ENCODE measurements at places on chromosomes 1 and 21.

DNA sequence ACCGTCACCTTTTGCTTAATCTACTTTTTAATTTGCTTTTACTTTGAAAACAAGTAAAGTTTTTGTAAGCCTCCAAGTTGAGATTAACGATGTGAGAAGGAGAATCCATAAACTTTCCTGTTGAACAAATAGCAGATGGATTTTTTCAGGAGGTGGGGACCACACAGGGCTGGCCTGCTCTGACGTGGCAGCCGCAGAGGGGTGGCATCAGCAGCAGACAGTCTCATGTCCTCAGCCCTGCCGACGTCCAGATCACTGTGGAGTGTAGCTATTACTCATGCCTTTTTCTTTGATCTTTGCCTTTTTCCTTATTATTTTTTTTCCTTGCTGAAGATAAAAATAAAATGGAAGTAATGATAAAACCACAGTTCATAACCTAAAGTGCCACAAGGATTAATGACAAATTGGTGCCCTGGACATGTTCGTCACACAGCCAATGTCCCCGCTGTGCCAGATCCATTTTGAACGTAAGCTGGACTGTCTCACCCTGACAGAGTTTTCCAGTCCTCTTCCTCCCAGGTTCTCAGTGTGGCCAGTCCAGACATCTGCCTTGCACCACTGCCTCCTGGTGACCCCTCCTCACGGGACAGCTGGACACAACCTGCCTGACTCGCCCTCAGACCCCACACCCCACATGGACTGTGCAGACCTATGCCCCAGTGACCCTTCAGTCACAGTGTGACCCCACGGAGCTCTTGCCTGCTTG lies 15.4 kb upstream of the ZBTB21 start:
- no peak for DNase-seq

GRCh38 chr1:86596741-86597290 lies 49.9 kb downstream of the CLCA4 start:
- DNase-seq, result no peak

DNA sequence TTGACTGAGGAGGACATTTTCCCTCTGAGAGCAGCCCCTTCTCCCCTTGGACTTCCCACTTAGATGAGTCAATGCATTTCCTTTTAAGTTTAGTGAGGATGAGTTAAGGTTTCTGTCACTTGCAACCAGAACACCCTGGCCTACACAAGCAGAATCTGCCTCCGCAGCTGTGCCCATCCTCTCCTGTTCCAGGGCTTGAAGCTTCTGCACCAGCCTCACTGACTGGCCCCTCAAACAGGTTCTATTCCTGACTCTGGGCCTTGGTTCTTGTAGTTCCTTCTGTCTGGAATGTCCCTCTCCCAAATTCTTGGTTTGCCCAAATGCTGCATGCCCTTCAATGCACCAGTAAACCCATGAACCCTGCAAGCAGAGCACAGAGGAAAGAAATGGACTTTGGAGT lies 394.4 kb downstream of the PTPRU start:
- no peak for DNase-seq

GRCh38 chr1:152613511-152613910 lies at the start of gene LCE3B:
Gene LCE3B (plus strand): TSS chr1:152613811. CDS start chr1:152613811, 0 bp downstream.
- no peak for DNase-seq

DNA sequence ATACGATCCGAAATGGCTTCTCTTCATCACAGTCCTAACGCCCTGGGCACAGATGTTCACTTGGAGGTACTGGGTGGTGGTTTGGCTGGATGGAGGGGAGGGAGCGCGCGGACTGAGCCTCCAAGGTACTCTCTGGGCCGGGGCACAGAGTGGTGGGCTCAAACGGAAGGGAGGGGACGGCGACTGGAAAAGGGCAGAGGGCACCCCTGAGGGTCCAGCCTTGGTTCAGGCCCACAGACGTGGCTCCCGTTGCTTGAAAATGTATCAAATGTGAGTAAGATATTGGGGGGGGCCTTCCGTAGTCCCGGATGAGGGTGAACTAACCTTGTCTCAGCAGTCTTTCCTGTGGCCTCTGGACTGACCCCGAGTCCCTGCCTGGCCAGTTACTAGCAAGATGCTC lies 463 bp downstream of the IL12RB2 start:
- DNase-seq, result no peak

DNA sequence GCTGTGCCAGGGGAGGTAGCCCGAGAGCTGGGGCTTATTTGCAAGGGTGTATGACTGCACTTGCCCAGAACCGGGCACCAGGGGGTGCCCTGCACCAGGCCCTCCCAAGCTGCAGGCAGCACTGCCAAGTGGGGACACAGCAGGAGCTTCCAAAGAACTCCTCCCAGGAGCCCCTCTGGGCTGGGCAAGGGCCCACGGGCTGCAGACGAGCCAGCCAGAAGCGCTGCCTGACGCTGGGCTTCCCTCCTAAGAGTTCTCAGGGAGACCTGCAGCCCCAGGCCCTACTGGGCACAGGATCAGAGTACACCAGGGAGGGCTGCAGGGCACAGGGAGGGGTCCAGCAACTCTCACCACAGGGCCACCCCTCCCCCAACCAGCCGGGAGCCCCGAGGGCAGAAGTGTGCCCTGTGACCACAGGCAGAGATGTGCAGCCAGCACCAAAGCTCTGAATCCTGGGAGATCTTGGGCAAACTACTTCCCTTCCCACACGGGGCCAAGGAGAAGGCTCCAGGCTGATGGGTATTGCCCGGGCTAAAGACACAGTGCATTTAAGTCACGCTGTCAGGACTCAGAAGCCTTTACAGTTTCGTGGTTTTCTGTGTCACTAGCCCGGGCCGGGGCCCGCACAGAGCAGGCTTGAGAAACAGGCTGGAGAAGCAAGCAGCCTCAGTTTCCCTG lies 63.4 kb downstream of the KCNAB2 start:
- DNase-seq, result no peak

DNA sequence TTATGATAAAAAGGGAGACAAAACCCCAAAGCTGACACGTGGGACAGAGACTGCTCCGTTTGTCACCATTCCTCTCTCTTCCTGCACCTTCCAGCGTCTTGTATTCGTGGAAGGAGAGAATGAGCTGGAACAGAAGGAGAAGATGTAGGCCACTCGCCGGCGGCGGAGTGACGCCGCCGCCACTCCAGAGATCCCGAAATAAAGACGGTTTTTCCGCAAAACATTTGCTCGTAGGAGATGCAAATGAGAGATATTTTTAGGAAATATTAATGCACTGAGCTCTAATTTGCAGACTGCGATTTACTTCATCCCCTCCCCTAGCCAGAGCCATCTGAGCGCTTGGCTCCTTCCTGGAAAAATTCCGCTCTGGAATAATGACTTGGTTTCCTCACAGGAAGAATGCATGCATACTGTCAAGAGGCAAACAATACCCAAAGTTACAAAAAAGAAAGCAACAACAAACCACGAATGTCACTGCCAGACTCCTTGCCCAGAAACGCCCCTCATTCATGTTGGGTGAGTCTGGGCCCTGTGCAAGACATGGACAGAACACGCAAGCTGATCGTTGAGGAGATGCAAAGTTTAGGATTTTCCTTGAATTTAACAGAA lies 18.0 kb upstream of the ADARB1 start:
- DNase-seq, result peak; percentile 15

DNA sequence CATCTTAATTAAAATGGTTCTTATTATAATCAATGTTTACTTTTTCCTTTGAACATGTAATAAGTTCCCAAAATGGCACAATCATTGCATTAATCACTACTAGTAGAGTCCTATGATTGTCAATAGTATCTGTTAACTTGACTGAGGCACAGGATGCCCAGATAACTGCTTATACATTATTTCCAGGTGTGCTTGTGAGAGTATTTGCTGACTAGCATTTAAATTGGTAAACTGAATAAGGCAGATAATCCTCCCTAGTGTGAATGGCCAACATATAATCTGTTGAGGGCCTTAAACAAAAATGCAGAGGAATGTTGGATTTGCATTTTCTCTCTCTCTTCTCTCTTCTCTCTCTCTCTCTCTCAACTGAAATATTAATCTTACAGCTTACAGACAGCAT lies 999.3 kb upstream of the TMPRSS15 start:
- DNase-seq, result no peak

DNA sequence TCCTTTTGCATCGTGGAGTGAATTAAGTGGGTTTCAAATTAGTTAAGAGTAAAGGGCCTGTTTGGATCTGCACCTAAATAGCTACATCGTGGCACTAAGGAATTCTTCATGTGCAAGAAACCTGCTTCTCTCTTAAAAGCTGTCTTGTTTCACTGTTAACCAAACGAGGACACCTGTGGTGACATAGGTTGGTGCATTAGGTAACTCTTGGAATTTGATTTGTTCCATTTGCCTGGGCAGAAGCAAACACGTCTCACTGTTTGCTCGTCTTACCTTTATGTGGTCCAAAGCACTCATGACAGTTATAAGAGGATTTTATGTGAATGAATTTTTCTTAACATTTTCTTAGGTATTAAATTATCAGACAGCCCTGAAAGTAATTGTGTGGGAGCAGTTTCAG lies 60.9 kb downstream of the PRDM2 start:
- DNase-seq, result no peak

DNA sequence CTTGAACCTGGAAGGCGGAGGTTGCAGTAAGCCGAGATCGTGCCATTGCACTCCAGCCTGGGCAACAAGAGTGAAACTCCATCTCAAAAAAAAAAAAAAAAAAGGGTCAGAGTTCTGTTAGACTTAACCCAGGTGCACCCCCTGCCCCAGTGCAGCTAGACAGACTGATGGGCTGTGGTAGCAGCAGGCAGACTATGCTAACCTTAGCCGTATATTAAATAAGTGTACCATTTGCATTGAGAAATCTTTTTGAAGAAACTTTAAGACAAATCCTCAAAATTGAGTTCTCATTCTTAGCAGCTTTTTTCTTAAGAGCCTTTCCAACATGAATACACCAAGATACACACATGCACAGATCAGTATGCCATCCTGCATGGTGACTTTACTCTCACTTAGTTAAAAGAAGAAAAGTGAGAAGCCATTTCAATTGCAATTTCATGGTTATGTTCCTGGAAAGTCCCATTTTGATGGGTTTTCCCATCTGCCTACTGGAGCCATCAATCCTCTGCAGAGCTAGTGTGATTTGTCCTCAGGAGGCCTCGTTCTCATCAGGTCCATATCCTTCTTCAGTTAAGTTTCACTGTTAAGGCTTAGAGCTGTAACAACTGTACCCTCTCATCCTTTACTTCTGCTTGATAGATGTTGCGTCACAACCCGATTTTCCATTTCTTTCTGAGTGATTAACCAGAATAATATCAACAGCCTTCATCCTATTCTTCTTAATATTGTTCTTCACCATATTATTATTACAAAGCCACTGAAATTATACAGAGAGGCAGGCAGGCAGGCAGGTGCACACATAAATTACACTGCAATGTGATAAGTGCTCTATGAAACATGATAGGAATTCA lies 7.3 kb downstream of the FCRLB start:
- DNase-seq, result no peak

Measured in skin of body (tissue), 3 donors.